ENCODE measurements at places on chromosomes 16 and 17.

- DNase-seq = no peak
These were observed 332.1 kb downstream of the SLC39A11 start for GRCh38 chr17:72760368-72760767.

GRCh38 chr17:48843187-48843900, 12.5 kb downstream of the CALCOCO2 start:
- no peak for DNase-seq

DNA sequence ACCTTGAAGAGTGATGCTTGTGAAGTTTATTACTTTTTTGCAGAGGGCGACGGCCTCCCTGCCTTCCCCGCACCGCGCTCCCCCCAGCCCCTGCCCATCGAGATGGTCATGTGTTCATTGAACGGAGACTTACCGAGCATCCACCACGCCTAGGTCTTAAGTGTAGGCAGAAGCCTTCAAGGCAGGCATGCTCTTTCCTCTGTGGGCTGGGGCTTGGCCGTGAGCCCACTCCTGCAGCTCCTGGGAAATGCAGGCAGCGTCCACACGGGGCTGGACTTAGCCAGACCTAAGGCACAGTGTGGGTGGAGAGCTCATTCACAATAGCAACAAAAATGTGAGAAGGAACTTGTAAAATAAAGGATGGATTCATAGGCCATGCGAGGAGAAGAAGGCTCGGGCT, 19.2 kb downstream of the RNF213 start:
- no peak for DNase-seq

GRCh38 chr17:58323366-58324055, 5.1 kb downstream of the TSPOAP1 start:
- no peak for DNase-seq

GRCh38 chr17:82438401-82439193, 12.0 kb downstream of the CYBC1 start:
- DNase-seq = no peak

DNA sequence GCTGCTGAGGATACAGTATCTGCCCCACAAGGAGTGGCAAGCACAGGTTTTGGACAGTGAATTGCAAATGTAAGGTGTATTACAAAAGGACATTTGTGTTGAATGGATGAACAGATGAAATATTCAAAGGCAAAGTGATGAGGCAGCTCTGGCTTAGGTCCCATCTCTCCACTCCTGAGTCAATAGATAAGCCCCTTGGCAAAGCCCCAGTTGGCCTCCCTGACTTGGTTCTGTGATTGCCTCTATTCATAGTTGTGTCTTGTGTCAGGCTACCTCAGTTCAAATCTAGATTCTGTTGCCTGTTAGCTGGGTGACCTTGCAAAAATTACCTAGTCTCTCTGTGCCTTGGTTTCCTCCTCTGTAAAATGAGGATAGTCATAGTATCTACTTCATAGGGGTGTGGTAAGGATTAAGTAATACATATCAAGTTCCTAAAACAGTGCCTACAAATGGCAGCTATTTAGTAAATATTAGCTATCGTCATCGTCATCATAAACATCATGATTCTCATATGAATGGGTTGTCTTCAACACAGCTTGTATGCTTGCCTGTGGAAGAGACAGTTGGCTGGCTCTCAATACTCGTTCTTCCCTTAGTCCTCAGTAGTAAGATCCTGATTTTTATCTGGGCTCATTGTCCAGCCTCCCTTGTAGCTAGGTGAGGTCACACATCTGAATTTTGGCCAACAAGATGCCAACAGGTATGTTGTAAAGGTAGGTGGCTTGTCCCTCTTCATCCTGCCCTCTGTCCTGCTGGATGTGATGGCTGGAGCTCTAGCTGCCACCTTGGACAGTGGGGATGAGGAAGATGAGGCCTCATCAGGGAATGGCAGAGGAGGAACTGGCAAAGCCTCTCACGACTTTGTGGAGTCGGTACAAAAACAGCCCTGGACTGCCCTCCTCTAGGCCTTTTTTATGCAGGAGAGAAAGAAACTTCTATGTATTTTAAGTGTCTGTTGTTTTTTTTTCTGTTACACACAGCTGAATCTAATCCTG, 2.1 kb upstream of the MFAP4 start:
- no peak for DNase-seq

DNA sequence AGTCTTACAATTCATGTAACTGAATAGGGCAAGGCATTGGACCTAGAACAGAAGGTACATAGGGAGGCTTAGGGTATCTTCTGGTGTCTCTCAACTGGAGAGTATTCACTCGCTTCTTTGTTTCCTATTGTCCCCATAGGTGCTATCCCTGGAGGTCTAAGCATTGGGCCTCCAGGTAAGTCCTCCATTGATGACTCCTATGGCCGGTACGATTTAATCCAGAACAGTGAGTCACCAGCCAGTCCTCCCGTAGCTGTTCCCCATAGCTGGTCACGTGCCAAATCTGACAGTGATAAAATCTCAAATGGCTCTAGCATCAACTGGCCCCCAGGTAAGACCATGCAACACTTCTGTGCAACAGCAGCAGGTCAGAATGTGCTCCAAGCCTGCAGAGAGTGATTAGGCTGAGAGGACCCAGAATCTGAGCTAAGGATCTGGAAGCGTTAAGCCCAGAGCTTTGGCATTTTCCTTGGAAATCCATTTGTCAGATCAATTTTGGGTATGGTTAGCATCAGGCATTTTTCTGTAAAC, 35.7 kb downstream of the TMC6 start:
- no peak for DNase-seq

All from hypothalamus (tissue), 51 donors.